Osteocyte (in vitro differentiated cells): ENCODE measurements at places on chromosomes 5 and 9.

- no peak for DNase-seq
These were observed 1.5 kb downstream of the STXBP1 start for GRCh38 chr9:127613583-127613954.

DNA sequence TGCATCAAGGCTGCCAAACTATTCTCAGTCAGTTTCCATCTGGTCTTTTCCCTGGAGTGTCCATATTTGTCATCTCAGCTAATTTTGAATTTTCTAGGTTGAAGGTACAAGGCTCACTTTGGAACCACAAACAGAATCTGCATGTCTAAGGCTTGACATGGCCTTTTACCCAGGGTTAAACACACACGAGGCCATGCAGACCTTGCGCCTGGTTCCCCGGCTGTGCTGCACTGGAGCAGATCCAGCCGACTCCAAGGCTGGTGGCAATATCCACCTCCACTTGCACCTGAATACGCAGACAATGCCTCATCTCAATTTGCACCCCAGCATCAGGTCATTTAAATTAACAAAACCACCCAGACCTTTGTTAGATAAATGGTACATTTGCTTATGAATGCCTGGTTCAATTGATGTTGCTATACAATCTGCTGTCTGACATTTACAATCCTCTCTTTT is 276.2 kb downstream of the HSPA4 start:
- DNase-seq, result no peak

- DNase-seq, result no peak
These were observed 55.3 kb downstream of the IL33 start for GRCh38 chr9:6270896-6271295.

DNA sequence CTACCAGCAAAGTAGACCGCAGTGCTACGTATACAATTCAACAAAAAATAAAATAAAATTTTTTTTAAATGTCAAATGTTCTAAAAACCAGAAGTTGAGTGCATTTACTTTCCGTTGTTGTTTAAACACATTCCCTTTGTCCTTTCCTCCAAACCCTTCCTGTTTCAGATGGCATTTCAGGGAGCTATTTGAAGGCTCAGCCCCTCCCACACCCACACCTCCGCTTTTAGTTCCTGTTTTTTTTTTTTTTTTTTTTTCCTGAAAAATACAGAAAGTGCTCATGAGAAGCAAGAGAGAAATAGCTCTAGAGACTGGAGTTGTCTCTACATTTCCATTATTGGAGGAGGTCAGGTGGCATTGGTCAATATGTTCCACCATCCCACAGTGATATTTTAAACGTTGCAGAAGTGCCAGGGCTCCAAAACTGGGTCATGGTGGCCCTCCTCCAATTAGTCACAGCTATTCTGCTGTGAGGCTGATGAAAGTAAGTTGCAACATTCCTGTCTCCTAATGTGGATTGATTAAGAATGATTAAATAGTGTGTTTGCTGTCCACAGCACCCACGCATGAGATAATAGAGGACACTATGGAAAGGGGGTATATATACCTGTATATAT is 106.9 kb downstream of the GABRG2 start:
- no peak for DNase-seq

DNA sequence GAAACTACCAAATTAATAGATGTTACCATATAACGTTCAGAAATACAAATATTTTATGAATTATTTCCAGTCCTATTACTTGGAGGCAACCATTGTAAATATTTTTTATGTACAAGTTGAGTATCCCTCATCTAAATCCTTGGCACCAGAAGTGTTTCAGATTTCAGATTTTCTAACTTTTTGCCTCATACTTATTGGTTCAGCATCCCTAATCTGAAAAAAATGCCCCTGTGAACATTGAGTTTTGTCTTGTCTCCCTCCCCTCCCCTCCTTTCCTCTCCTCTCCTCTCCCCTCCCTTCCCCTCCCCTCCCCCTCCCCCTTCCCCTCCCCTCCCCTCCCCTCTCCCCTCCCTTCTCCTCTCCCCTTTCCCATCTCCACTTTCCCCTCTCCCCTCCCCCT is 40.6 kb downstream of the UBAP1 start:
- no peak for DNase-seq
